ENCODE measurements at places on chromosomes 2 and 18.
A peak's percentile ranks its signal among the peaks of the same experiment; 100 is the strongest.

GRCh38 chr2:74843899-74844298 lies 10.0 kb downstream of the HK2 start:
- DNase-seq, result no peak

- DNase-seq, result no peak
These were observed 105.8 kb upstream of the CAVIN2 start for GRCh38 chr2:191952515-191953270.

- DNase-seq, result no peak
These were observed 175.2 kb downstream of the TGIF1 start for GRCh38 chr18:3624935-3625741.

DNA sequence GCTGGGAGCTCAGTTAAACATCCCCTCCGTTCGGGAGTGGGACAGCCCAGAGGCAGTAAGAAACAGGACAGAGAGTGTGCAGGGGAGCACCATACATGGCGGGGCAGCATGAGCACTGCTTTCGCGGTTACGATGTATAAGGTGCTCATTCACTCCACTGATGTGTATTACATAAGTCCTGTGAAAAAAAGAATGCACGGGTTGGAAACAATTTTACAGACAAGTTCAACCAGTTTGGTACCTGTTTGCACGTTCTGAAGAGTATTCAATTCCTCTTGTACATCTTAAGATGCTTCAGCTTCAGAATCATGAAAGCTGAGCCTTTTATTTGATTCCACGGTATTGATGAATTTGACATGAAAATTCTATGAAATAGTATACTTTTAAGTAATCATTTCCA lies 97.8 kb upstream of the NETO1 start:
- no peak for DNase-seq

- no peak for DNase-seq
These were observed 34.6 kb downstream of the EIPR1 start for GRCh38 chr2:3343012-3343411.

GRCh38 chr2:160157861-160158829 lies 41.9 kb downstream of the ITGB6 start:
- no peak for DNase-seq

DNA sequence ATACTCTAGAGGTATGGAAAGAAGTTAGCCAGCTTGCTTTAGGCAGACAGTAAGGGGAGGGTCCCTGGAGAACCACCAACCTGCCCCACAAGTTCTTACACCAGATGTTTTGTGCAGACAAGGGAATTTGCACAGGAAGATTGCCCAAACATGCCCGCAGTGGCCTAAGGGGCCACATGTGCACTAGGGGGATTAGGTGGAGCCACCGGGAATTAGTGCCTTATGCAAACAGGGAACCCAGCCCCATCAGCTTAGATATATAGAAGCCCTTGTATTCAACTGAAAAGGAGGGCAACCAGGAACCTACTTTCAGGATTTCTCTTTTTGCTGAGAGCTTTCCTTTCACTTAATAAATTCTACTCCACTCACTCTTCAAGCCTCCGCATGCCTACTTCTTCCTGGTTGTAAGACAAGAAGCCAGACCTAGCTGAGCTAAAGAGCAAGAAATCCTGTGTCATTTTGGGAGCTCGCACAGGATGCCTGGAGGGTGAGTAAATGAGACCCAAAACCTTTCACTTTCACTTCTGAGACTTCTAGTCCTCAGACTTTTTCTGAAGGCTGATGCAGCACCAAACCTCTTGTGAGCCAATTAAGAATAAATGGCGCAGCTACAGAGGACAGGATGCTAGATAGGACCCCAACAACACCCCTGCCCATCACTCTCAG lies 146.3 kb downstream of the GCA start:
- DNase-seq, result no peak

DNA sequence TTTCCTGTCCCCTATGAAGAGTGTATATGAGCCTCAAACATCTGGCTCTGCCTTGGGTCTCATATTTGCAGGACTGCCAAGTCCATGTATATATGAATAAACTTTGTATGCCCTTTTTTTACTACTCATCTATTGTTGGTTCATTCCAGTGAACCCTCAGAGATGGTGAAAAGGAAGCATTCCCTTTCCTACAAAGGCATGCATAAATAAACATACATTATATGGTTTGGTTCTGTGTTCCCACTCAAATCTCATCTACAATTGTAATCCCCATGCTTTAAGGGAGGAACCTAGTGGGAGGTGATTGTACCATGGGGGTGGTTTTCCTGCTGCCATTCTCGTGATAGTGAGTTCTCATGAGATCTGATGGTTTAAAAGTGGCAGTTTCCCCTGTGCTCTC lies 534.2 kb downstream of the SPAG16 start:
- no peak for DNase-seq

GRCh38 chr2:237444071-237444470 lies 30.1 kb upstream of the COL6A3 start:
- DNase-seq, result no peak

DNA sequence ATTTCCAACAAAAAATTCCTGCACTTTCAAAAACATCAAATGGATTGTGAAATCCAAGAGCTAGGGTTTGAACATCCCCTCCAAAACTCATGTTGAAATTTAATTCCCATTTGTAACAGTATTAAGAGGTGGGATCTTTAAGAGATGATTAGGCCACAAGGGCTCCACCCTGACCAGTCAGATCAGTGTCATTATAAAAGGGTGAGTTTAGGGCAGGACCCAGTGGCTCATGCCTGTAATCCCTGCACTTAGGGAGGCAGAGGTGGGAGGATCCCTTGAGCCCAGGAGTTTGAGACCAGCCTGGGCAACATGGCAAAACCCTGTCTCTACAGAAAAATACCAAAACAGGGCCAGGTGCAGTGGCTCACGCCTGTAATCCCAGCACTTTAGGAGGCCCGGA lies 8.9 kb downstream of the GTF3C2 start:
- DNase-seq, result no peak

DNA sequence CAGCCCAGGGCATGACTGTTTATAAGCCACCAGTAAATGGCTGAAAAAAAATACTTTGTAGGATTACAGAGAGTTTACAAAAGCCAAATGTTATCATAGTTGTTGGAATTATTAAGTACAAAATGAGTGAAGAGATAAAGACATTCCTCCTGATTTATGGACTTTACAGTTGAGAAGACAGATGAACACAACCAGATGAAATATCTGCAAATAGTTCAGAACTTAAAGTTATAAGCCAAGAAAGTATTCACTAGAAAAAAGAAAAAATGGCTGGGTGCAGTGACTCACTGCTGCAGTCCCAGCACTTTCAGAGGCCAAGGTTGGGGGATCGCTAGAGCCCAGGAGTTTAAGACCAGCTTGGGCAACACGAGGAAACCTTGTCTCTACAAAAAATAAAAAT lies 11.2 kb downstream of the PMAIP1 start:
- no peak for DNase-seq

GRCh38 chr18:72155327-72155726 lies 388.8 kb downstream of the CBLN2 start:
- DNase-seq, result no peak

DNA sequence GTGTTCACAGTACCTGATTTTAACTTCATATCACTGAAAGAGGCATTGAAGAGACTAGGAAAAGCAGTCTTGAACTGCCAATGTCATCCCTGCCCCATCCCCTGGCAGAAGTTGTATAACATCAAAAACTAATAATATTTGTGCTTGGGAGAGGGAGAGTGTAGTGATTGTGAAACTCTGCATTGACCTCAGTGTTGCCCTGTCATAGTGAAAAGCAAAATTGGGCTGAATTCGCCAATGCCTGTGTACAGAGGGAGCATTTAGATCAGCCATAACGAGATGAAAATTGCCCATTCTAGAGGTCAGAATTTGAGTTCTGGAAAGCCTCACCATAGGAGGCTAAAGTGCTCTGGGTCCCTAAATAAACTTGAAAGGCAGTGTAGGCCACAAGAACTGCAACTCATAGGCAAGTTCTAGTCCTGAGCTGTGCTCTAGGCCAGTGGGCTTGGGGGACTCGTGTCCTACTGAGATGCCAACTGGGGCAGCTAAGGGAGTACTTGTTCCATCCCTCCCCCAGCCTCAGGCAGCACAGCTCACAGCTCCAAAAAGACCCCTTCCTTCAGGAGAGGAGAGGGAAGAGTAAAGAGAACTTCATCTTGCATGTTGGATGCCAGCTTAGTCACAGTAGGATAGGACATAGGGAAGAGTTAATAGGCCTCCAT lies 855.6 kb downstream of the TSN start:
- DNase-seq, result no peak

GRCh38 chr2:66696374-66696773 lies 261.4 kb downstream of the MEIS1 start:
- DNase-seq, result no peak

DNA sequence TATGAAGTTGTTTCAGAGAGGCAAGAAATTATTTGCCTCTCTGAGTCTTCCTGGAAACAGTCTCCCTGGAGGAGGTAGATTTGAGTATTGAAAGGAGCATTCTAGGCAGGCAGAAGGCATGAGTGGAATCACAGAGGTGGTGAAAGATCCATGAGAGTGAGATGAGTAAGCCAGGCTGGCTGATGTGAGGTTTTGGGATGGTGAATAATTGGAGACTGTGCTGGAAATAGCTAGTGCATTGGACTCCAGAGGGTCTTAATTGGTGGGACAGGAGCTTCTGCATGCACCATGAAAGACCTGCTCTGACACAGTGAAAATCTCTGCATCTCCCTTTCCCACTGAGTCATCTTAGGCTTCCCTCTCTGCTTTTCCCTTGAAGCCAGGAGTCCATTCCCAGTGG lies 46.3 kb downstream of the CDC42EP3 start:
- no peak for DNase-seq

DNA sequence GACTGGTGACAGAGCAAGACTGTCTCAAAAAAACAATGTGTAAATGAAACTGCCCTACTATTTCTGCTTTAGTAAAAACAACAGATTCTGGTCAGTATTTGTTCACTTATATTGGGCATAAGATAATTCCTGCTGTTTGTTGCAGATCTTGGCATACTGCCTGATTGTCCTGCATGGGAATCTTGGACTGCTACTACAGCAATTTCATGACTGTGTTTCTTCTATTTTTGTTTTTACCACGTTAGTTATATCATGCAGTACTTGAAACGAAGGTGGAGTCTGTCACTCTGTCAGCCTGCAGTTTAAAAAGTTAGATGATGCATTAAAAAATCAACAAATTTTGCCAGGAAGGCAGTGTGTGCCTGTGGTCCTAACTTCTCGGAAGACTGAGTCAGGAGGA lies 14.2 kb upstream of the CLASP1 start:
- no peak for DNase-seq

DNA sequence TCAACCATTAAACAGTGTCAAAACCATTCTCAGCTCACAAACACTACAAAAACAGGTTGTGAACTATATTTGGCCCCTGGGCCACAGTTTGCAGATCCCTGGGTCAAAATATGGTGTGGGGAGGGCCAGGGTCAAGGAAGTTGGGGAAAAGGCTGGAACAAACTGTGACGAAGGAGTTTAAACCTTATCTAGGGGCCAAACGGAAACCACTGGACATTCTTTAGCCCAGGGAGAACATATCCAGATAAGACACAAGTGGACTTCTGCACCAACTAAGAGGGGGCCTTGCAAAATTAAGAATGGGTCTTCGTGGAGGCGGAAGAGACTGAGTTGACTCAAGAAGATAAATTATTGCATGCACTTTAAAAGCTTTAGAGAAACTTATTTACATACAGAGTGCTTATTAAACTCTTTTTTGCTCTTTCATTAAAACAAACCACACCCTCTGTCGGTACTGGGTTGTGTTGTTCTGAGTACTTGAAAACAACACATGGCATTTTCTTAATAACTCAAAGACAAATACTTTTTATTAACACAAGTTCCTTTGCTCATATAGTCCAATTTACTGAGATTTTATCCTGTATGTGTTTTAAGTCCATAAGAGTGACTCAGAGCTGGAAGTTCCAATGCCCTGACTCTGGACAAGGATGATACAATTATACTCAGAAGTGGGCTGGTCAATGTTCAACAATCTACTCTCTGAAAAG lies 5.3 kb upstream of the ASAP2 start:
- DNase-seq, result no peak

- no peak for DNase-seq
These were observed 206.7 kb downstream of the EIPR1 start for GRCh38 chr2:3170792-3171455.

DNA sequence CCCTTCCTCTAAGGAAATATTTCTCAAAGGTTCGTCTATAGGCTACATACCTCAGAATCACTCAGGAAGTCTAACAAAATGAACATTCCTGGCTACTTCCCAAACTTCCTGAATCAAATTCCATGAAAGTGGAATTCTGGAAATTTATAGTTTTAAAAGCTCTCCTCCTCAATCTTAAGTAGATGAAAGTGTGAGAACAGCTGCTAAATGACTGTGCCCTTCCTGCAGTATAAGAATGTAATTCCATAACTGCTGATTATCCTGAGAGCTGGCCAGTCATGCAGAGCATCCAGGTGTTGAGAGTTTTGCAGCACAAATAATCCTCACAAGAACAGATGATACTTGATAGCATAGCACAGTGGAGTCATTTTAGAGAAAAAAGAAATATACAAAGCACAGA lies 265.0 kb downstream of the KCNJ3 start:
- no peak for DNase-seq

DNA sequence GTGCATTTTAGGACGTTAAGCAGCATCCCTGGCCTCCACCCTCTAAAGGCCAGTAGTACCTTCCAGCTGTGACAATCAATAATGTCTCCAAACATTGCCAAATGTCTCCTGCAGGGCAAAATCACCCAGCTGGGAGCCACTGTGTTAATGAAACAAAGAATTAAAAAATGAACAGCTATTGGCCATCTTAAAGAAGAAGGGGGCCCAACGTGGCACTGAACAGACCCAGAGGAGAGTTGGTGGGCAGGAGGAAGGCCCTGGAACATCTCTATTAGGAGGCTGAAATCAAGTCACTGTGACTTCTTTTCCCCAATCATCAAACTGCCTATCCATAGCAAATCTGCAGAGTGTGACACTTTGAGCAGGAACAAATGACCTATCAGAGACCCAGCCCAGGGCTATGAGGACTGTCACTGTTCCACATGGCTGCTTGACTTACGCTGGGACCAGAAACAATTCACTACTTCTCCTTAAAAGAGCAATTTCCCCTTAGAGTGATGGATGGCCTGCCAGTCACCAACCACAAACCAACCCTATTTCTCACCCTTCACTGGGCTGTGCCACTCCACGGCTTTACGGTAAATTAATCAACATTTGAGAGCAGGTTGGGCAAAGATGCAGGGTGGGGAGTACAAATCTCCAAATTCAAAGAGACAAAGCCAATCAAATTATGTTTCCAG lies 35.2 kb upstream of the TEX51 start:
- no peak for DNase-seq

- no peak for DNase-seq
These were observed 143.9 kb upstream of the CREB1 start for GRCh38 chr2:207385903-207386302.

- peak; percentile 54 for DNase-seq
These were observed 247.8 kb upstream of the SIX2 start for GRCh38 chr2:45256867-45257641.

DNA sequence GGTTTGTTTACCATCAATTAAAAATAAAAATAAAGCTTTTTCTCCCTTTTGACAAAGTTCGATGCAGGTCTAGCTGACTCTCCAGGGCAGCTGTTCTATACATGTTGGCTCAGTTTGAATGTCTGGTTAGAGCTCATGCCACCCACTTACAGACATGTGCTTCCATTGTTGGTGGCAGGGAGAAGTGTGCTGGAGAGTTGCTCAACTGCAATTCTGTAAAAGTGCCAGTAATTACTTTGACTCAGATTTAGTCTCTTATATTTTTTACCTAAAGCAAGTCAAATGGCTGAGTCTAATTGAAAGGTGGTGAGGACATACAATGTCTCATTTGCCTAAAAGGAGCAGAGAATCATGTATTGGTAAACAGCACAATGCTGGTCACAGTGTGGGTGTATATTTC lies 609.1 kb upstream of the SYT4 start:
- DNase-seq, result no peak

- no peak for DNase-seq
These were observed 140.6 kb downstream of the CCDC148 start for GRCh38 chr2:158315803-158316414.
